ENCODE measurements at places on chromosomes 16 and 17.
A peak's percentile ranks its signal among the peaks of the same experiment; 100 is the strongest.

DNA sequence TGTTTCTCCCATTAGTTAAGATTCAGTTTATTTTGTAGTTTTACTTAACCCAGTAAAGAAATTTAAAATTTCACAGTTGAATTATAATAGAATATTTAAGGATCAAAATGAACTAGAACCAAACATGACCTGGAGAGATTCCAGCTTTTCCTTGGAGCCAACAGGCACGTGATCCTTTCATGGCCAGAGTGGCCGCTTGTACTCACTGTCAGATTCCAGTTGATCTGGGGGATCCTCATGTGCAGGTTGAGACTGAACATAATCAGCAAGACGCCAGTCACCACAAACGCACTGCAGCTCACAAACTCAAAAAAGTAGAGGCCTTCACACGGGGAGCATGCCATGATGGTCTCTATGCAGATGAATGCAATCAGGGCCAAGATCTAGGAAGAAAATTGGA lies 31.7 kb downstream of the CMTM3 start:
- DNase-seq: no peak

GRCh38 chr16:85045077-85045476 lies 17.5 kb downstream of the KIAA0513 start:
- DNase-seq: no peak

DNA sequence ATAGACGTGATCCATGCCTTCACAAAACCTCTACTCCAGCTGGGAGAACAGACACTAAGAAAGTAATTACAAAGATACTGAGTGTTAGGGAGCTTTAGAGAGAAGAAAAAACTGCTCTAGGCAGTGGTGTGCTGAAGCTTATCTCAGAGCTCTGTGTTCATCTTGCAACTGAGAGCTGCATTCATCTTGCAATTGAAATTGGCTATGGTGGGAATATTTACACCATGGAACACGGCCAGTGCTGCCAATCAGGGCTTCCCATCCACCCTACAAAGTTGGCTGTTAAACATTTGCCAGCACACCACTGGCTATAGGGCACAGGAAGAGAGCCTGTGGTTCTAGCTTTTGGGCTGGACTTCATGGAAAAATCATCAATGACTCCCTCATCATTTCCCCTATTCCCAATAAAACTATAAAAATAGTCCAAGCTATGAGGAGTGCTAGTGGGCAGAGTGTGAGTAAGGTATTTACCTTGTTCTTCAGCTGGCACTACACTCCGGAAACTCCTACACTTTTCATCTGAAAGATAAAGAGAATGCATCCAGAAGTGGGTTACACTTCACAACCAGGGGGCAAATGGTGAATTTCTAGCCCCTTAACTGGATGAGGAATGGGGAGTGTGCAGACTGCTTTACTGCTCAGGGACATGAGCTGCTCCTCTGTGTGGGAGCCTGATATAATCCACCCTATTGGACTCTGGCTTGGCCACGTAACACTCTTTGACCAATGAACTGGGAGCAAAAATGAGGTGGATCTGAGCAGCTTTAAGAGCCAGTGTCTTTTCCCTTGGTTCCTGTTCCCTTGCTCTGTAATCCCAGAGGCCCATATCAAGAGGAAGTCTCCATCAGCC lies 11.6 kb downstream of the GSG1L2 start:
- no peak for DNase-seq

DNA sequence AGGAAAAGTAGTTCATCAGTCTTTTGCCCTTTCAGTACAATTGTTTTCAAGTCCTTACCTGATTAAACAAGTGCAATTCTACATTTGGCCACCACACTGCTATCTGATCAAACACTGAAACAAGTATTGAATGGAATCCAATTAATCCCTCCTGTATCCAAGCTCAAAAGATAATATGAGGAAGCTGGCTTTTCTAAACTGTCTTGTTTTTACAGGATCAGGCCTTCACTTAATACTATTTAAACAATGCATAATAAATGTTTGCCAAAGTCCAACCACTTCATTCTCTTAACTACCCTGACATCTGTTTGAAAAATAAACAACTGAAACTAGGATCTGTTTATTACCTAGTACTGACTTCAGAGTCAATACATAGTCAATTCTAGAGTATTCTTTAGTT lies 131.6 kb downstream of the MRTFB start:
- no peak for DNase-seq

GRCh38 chr17:63928172-63928666 lies 3.9 kb downstream of the CD79B start:
- DNase-seq: no peak

GRCh38 chr17:4998027-4998731 lies 429 bp downstream of the KIF1C start:
- peak; percentile 64 for DNase-seq

DNA sequence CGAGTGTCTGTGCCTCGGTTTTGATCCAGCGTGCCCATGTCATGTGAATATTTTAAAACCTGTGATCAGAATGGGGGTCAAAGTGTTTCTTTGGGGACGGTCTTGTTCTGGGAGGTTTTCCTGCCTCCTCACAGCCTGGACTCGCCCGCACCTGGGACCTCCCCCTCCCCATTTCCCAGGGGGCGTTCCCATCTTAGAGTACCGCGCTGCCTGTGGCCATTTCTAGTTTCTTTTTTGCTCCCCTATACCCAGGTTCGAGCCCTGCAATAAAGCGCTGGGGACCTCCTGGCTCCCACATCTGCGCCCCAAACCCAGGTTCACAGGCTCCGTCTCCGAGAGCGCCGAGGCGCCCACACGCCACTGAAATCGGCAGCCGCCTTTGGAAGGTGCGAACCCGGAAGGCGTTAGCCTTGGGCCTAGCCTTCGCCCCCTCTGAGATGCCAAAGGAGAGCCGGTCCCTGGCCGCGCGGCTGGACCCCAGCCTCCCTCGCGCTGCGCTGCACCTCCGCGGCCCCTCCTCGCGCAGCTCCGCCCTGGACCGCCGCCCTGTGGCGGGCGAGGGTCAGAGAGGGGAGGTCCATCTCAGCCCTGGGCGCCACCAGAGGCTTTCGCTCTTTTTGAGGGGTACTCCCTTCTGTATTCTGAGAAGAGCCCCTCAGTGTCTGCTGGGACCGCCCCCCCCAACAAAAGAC lies 1.7 kb downstream of the KCNJ12 start:
- peak; percentile 19 for DNase-seq

DNA sequence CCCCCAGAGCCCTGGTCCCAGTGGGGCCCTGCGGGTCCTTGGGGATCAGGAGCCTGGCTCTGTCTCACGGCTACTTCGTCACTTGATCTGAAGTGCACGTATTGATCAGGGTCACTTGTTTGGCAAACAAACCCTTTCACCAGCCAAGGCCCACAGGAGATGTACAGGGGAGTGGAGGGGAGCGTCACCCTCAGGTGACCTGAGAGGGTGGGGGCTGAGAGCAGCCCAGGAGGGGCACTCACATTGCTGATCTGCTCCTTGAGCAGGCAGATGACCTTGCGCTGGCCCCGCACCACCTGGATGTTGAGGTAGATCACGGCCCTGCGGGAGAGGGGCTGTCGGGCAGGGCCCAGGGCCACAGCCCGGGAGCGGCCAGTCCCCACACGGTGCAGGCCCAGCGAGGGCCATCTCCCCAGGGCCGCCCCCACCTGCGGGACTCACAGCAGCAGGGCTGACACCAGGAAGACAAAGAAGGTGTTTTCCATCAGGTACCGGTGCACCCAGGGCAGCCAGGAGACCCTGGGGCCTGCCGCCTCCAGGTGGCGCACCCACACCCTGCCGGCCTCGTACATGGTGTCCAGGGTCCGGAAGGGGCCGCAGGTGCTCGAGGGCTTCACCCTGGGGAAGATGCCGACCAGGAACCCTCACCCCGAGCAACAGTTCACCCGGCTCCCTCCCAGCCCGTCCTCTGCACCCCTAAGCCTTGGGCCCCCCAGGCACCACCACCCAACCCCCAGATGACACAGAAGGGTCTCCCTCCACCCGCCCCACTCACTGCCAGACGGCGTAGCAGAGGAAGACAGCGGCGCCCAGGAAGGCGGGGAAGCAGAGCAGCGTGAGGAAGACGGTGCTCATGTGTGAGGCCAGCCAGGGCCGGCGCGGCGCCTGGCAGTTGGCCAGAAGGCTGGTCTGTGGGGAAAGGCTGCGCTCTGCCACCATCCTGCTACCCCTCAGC lies 11.3 kb downstream of the TMC6 start:
- peak; percentile 64 for DNase-seq

DNA sequence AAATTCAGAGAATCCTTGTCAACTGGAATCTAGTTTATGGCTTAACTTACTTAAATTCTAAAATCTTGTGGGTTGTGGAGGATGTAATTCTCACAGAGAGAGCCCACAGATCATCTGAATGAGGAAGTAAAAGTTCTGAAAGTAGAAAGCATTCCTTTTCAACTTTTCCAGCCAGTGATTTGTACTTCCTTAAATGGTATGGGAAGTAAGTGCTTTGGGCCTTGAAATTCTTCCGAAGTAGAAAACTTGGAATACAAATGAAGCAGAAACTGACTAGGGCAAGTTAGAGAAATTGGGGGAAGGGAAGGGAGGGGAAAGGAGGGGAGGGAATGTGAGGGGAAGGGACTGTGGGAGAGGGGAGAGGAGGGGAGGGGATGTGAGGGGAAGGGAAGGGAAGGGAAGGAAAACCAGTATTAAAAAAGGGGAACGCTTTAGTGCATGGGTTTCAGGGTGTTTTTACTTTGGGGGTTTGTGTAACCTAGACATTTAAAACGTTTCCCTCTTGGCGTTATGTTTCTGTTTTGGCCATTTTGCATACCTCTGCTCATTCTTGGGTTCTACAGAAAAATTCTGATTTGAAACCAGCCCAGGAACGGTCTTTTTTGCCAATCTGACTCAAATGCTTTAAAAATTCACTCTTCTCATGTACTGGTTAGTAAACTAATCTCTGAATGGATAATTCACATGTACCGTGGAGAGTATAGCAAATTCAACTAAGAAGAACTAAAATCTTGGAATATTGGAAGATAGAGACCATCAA lies 15.5 kb upstream of the SNTB2 start:
- DNase-seq: no peak

GRCh38 chr16:54631782-54632181 lies 298.9 kb upstream of the IRX5 start:
- DNase-seq: no peak

- DNase-seq: no peak
Measured at GRCh38 chr16:56409195-56409594, 16.1 kb downstream of the AMFR start.

DNA sequence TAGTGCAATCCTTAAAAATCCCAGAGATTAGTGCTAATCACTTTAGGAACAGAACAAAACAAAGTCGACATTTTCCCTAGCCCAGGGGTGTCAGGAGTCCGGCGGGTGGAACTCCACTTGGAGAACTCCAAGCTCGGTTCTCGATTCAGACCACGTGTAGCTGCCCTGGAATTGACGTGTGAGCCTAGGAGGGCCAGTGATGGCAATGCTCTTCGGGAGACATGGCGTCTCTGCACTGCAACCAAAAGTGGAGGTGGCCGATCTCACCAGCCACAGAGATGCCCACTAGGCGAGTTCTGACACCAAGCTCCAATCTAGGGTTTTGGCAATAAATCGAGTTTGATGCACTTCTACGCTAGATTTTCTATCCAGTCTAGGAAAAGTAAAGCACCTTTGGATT lies 17.6 kb downstream of the MAP1LC3B start:
- no peak for DNase-seq

DNA sequence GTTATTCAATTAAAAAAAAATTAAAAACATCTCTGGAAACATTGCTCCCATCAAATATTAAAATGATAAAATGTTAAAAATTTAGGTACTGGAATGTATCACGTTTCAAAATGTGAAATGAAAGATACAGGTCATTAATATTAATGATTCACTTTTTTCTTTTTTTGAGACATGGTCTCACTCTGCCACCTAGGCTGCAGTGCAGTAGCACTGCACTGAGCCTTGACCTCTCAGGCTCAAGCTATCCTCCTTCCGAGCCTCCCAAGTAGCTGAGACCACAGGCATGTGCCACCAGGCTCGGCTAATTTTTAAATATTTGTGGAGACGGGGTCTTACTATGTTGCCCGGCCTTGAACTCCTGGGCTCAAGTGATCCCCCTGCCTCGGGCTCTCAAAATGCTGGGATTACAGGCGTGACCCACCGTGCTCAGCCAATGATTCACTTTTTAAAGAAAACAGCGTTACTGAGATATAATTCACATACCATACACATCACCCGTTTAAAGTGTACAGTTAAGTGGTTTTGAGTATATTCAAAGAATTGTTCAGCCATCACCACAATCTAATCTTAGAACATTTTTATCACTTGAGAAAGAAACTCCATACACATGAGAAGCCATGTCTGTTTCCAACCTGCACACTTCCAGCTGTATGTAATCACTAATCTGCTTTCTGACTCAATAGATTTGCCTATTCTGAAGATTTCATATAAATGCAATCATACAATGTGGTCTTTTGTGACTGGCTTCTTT lies 19.1 kb upstream of the NETO2 start:
- DNase-seq: no peak

- DNase-seq: no peak
Measured at GRCh38 chr16:88578446-88579313, 8.5 kb downstream of the ZC3H18 start.

DNA sequence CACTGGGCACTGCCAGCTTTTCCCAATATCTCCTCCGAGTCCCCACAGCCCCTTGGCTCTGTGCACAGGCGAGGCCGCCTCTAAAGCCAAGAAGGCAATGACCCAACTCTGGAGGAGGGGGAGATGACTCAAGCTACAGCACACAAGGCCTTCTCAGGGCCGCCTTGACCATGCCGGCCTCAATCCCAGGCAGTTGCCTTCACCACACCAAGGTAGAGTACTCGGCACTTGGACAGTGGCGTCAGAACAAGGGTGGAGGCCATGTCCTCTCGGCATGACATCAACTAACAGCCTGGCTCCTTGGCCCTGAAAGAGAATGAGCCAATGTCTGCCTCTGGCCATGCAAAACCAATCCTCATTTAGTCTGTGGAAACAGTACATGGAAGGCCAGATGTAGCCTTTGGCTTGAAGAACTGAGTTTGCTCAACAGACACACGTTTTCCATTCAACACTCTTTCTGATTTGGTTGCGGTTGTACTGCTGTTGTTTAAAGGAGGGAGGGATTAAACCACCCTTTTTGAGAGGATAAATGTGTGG lies 139.6 kb downstream of the XYLT1 start:
- no peak for DNase-seq

DNA sequence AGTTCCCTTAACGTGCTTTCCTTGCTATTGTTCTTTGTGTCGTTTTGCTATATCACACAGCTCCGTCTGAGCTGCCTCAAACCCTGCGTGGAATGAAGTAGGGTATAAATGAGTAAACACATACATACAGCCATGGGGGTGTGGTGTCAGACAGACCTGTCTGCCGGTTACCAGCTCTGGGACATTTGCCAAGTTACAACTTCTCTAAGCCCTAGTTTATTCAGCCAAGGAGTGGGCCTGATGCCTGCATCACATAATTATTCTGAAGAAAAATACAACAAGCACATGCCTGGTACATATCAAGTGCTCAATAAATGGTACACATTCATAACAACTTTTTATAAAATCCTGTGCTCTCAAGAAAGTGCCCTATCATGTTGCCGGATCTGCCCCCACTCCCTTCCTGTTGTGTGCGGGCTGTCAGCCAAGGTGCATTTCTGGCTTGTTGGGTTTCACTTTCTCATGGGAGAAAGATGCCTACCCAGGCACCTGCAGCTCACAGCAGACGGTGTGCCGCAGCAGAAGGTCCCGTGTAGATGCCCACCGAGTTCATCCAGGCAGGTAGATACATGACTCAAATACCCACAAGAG lies 30.5 kb downstream of the SMPD3 start:
- DNase-seq: no peak

- no peak for DNase-seq
Measured at GRCh38 chr16:87033541-87034300, 283.5 kb downstream of the C16orf95 start.

GRCh38 chr16:72013888-72014581 lies 5.5 kb downstream of the DHODH start:
- no peak for DNase-seq

GRCh38 chr17:2240541-2240940 lies 63.0 kb downstream of the SMG6 start:
- DNase-seq: no peak

- no peak for DNase-seq
Measured at GRCh38 chr16:88855176-88855575, 1.6 kb downstream of the GALNS start.
